Right renal pelvis (tissue), 4 donors: ENCODE measurements at places on chromosomes 12 and 14. TPM values are rescaled to one million over a fixed set of nuclear protein-coding genes. Genes with fewer than 3 reads are reported as not detected.

Gene TAS2R30
- polyA plus RNA-seq = not detected

Gene SLC7A7
- polyA plus RNA-seq = 108 TPM

Gene KLRC4
- polyA plus RNA-seq = not detected

Gene BBS10
- 31.4 TPM for polyA plus RNA-seq

Gene PTPN21
- 36.4 TPM for polyA plus RNA-seq

Gene TPH2
- not detected for polyA plus RNA-seq

Gene FKBP3
- 135 TPM for polyA plus RNA-seq

Gene MYH6
- polyA plus RNA-seq = 0.22 TPM

Gene PRPF39
- polyA plus RNA-seq = 77.7 TPM

Gene LRRC23
- 19.9 TPM for polyA plus RNA-seq

Gene EPYC
- not detected for polyA plus RNA-seq

Gene FAM222A
- polyA plus RNA-seq = 9.3 TPM

Gene SYNE3
- polyA plus RNA-seq = 2.4 TPM

Gene SBNO1
- 31.8 TPM for polyA plus RNA-seq

Gene KRT72
- polyA plus RNA-seq = not detected
